Fibroblast of skin of back (primary cell): ENCODE measurements at places on chromosomes 4 and X.

- DNase-seq: no peak
Measured at GRCh38 chr4:188012426-188012945, 16.9 kb downstream of the ZFP42 start.

DNA sequence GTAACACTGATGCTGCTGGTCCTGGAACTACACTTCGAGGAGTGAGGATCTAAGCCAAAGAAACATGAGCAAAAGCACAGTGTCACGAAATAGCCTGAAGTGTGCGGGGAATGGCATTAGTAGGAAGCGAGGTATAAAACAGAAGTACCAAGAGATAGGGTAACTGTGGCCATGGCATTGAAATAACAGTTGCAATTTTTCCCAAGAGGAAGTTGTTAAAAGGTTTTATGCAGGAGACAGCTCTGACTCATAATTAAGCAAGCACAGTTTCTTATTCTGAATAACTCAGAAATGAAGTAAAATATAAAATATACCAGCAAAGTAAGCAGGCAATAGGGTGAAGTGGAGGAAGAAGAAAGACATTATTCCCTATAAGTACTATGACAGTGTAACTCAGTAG lies 90.3 kb upstream of the TMEM150C start:
- peak; percentile 38 for DNase-seq

- DNase-seq: peak; percentile 15
Measured at GRCh38 chrX:123263747-123264146, 79.7 kb downstream of the GRIA3 start.

DNA sequence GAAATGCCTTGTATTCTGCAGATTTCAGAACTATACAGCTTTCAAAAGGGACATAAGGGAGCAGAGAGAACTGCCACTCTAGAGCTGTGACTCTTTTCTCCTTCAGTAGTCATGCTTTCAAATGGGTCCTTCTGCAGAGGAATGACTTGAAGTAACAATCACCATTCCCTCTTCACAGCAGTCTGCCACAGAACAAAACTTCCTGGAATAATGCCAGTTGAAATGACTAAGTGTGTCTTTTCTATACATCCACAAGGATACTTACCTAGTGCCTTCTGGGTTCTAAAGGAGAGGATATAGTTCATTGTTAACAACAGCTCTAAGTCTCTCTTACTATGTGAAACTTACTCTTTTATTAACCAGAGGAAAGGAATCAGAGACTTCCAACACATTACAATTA lies 515.4 kb upstream of the ATOH1 start:
- peak; percentile 79 for DNase-seq

GRCh38 chrX:52574416-52575275 lies 57.8 kb upstream of the XAGE1B start:
- DNase-seq: peak; percentile 54

GRCh38 chr4:84879651-84880200 lies 86.8 kb downstream of the WDFY3 start:
- peak; percentile 76 for DNase-seq

DNA sequence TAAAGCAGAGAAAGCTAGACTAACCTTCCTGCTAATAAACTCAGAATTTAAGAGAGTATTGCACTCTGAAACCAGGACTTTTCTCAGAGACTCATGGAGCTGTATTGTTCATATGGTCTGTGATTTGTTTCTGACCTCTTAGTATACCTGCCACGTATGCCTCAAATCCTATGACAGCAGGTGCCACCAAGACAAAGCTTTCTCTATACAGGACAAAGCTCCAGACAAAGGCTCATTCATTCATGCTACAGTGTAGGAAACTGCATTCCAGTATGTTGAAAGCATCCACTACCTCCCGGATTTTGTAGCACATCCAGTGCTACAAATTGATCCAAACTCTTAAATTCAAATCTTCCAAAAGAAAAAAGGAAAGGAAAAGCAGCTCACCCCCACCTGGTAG lies 178.3 kb downstream of the CHIC2 start:
- no peak for DNase-seq

DNA sequence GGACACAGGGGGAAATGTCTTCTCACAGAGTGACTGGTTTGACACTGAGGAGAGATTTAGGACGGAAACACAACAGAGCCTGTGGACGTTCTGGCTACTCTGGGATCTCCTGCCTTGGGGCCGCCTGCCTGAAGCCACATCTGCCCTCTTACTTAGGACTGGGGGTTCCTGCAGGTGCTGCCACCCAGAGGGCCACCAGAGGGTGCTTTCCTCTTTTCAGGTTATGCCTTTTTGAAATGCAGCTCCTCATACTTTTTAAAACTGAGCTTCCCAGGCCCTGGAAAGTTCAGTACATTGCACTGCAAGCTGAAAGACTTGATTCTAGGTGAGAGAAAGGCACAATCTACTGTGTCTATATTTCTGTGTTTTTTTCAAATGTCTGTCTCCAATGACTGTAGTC lies 92.2 kb upstream of the PGRMC2 start:
- peak; percentile 38 for DNase-seq

DNA sequence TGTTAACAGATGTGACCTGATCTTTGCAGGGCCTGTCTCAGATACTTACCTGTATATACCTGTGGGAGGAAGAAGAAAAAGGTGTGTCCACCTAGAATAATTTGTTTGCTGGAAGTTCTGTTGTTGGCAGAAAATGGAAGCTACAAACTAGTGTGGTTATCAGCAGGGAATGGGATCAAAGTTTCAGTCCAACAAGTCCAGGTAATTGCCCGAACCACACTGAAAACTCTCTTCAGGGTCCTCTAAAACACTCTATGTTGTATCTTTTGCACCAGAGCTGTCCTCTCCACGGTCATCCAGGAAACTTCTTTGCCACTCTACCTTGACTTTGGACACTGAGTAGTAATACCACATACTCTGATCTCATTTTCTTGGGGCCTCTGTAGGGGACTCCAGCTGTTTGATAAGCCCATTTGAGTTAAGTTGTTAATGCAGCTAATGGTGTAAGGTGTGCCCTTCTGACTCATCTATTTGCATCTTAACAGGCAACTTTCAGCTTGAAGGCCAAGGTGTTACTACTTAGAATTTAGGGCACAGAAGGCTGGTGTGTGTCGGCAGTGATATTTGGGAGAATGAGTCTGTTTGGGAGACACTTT lies 38.7 kb upstream of the GATB start:
- no peak for DNase-seq

DNA sequence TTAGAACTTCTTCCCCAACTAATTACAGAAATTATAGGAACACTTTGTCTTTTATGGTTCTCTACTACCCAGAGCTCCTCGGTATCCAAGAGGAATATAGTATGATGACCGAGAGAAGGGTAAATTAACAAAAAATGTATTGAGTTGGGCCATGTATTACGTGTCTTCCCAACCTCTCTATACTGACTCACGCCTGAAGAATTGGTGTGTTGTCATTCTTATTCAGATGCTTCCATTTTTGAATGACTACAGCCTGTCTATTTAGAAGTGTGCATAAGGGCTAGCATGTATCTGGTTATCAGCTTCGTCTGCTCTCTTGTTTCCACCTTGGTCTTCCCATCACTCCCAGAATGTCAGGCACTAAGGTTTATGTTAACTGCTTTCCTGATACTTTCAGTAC lies 24.5 kb upstream of the SCD5 start:
- DNase-seq: peak; percentile 68

GRCh38 chr4:169795585-169795984 lies 37.8 kb upstream of the HPF1 start:
- peak; percentile 55 for DNase-seq

DNA sequence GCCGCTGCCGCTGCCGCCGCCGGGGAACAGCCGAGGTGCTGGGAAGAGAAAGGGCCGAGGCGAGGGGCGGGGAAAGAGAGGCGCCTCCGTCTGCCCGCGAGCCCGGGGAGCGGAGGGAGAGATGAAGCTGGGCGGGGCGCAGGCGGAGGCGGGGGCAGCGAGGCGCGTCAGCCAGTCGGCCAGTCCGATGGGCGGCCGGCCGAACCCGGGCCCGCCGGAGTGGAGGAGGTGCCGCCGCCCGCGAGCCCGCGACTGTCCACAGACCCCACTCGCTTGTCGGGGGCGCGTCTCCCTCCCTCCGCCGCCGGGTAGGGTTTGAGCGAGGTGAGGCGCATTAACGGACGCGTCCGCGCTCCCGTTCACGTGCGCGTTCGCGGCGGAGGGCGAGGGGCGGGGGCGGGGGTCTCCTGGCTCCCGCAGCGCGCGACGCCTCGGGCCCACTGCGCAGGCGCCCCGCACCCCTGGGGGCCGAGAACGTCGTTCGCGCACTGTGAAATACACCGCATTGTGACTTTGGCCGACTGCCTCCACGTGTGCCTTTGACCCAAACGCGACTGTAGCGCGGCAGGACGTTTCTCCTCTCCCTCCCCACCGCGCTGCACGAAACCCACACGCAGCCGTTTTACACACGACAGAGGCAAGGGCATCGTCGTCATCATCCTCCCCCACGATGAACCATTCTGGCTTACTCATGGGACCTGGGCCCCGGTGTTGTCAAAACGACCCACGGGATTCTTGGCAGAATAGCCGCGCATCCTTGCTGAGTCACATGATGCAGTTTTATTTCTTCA lies at the start of gene NUDT11:
Gene NUDT11, minus strand, starts transcription at position 92 of the 791 bp plus-strand sequence. CDS start 148 bp downstream, outside the sequence.
- peak; percentile 78 for DNase-seq

DNA sequence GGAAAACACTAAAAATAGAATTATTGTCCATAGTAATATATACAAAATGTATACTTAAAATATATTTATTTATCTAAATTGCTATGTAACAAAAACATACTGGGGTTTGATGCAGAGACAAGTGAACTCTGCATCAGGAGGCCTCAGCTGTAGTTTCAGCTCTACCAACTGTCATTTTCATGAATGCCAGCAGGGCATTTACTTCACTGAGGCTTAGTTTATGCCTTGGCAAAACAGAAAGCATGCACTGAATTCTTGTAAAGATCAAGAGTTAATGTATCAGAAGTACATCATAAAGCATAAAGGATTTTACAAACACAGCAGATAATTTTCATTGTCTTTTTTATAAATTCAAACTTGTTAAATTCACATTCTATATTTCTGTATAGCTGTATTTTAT lies 577.0 kb downstream of the C4orf33 start:
- no peak for DNase-seq
